Stimulated activated naive CD8-positive, alpha-beta T cell treated with anti-CD3 and anti-CD28 coated beads, Interleukin-15, amount 100 ng/mL, for 72 hours (primary cell): ENCODE measurements at places on chromosomes 4 and X.

DNA sequence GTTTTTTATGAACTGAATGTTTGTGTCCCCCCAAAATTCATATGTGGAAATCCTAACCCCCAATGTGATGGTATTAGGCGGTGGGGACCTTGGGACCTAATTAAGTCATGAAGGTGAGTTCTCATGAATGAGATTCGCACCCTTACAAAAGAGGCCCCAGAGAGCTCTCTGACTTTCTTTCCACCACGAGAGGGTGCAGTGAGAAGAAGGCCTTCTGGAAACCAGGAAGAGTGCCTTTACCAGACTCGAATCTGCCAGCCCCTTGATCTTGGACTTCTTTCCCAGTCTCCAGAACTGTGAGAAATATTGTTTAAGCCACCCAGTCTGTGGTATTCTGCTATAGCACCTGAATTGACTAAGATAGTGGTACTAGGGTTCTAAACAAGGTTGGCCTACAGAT is 40.8 kb downstream of the STK26 start:
- DNase-seq, result no peak

- no peak for DNase-seq
Measured at GRCh38 chr4:18767921-18768320, 746.4 kb upstream of the LCORL start.

DNA sequence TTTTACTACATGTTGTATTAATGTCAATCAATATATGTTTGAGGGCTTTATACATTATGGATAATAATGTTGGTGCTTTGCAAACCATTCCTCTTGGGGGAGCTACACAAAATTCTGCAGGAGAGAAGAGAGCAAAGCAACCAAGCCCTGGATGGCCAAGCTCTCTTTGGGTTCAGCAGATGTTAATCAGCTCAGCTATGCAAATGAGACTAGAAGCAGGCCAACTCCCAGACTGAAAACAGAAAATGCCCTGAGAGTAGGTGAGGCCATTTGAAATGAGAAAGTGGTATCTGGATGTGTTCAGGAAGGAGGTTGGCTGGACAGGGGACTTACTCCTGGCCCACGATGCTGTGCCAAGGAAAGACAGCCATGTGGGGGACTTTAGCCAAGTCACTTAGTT is 387.0 kb downstream of the BCOR start:
- DNase-seq, result no peak

GRCh38 chr4:67624939-67625338 is 66.4 kb downstream of the STAP1 start:
- no peak for DNase-seq

DNA sequence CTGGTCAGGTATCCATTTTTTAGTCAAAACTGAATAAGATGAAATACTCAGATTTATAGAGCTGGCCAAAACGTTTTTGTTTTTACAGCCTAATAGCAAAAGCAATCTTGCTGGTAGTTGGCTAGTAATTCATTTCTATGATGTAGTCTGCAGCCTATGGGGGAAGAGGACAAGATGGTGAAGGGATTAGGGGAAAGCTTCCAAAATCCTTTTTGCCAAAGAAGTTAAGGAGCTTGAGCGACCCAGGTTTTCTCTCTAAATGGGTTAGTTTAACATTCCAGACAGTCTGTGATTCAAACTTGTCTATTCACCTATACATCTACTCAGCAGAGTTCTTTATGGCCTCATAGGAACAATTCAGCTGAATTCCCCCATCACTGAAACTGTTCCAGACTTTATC is 89.8 kb upstream of the SPRY1 start:
- no peak for DNase-seq

- no peak for DNase-seq
Measured at GRCh38 chr4:182242787-182243186, 415 bp upstream of the TENM3 start.

DNA sequence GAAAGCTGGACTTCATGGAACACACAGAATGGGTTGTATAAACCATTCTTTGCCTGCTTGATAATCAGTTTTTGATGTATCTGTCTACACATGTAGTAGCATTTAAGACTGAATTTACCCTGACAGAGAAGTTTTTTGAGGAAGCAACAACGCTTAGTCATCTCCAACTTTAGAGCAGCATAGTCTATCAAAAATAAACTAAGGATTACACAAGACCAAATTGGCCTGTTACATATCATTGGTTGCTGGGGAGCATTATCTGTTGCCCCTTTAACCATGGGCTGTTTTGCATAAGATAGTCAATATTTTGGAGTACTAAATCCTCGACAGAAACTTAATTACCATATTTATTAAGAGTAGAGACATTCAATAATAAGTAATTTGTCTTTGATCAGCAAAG is 347.4 kb downstream of the FAM47B start:
- no peak for DNase-seq

DNA sequence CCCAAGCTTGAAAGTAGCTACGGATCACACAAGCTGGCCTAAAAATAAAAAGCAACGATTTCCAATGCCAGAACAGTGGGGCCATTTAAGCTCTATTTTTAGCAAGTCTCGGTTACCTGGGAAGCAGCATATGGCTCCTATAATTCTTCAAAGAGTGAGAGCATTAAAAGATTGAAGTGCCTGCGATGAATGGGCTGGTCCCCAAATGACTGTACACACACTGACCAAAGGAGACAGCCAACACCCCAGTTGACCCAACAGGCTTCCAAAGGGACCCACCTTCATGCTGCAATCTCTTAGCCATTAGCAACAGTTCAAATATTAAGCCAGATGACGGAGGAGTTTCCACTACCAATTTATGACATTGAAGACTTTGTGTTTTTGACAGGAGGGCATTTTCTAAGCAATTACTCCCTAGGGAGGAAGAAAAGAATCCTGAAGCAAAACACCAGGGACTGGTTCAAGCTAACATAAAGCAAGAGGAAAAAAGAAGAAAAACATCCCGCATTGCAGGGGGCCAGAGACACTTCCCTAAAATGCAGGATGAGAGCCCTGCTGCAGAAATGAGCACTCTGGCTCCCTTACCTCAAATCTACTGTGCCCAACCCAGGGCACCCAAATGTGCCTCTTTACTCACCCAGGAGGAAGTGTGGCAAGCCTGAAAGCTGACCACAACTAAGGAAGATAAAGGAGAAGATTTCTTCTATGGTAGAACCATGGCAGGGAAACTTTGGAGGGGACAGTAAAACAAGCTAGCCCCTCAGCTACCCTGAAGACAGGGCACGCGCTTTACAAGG is 21.6 kb downstream of the SH3KBP1 start:
- DNase-seq, result no peak

DNA sequence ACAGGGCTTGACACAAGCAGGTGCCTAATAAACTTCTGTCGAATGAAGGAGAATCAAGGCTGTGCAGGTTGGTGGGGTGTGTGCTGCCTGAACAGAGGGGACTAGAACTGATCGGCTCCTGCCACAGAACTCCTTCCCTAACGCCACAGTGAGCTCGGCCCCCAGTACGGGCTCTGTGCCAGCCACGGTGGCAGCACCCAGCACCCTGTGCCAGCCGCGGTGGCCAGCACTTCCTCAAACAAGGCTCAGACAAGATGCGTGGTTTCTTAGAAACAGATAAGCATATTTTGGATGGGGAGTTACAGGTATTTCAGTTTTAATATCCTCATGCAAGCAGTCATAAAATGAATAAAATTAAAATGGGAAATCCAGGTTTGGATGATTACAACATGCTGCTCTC is 26.0 kb upstream of the C4orf50 start:
- DNase-seq, result no peak

DNA sequence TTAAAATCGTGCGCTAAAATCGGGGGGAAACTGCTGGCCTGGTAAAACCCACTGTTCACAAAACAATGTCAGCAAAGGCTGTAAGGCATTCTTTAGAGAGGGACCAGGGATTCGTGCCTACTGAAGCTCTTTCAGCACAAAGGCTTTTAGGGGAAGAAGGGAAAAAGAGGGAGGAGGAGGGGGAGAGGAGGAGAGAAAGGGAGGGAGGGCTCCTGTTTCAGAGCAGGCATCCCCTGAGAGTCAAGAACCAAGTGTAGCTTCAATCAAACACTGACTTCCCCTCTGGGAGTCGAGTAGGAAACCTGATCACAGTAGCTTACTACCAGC is 9.5 kb downstream of the BCOR start:
- no peak for DNase-seq

- DNase-seq, result no peak
Measured at GRCh38 chrX:129721414-129721813, 17.4 kb upstream of the XPNPEP2 start.

GRCh38 chr4:1075225-1075624 is 38.1 kb downstream of the RNF212 start:
- DNase-seq, result no peak

DNA sequence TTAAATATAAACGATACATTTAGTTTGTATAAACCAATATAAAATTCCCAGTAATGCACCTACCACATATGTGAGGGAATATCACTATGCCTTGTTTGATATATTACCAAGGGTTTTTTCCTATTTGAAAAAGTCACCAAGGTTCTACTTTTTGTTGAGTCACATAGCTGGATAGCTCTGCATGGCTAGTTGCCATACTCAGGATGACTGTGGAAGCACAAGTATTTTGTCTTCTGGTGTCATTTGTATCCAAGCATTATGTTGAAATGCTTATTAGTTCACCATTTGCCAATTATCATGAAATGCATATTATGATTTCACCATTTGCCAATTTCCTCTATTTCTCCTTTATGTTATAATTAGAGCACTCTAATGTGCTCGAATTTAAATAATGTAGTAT is 162.7 kb upstream of the TTC29 start:
- DNase-seq, result no peak

- no peak for DNase-seq
Measured at GRCh38 chrX:121832446-121832845, 785.0 kb downstream of the GLUD2 start.

DNA sequence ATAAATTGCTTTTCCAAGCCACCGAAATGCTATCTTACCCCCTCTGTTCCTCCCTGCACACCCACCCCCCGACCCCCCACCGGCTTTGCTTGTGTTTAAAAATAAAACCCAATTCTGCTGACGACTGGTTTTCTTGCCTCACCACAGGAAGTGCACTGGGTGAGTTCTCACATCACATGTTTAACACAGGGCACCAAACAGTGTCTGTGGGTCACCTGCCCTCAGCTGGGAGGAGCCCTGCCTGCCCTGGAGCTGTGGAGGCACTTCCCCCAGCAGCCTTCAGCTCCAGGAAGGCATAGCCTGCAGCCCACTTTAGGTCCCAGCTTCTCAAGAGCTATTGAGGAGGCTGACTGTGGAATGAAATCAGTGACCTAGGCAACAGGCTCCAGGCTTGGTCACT is 8.8 kb downstream of the TMEM255A start:
- DNase-seq, result peak; percentile 11

GRCh38 chr4:173013232-173013930 is 155.2 kb upstream of the GALNT7 start:
- DNase-seq, result peak; percentile 39

DNA sequence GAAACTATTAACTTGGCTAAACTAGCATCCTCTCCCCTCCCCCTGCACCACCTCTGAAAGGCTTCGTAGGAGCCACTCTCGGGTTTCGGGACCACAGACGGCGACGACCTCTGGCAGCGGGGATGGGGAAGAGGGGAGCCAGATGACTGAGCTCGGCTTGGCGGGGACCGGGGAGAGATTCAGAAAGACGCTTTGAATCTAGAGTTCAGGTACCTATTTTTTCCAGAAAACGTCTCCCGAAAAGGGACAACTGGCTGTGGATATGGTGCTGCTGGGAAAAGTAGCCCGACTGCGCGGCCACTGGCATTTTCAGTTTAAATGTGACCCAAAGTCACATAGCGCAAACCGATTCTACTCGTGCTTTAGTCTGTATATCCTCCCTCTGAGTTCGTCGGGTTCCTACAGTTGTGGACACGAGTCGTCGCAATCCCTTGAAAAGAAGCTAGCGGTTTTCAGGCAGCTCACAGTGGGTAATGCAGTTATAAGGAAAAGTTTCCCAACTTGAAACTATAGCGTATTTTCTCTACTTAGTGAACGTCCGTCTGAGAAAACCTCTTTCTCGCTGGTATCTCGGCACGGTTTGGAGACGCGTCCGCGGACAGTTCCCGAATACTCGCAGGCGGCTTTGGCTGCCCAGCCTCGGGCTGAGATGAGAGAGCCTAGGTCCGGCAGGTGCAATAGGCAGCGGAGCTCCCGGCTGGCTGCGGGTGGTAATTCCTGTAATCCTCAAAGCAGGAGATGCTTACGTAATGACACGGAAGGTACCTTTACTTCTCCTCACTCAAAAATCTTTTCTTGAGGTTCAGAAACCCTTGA is 1.3 kb downstream of the PARM1 start:
- peak; percentile 1 for DNase-seq

DNA sequence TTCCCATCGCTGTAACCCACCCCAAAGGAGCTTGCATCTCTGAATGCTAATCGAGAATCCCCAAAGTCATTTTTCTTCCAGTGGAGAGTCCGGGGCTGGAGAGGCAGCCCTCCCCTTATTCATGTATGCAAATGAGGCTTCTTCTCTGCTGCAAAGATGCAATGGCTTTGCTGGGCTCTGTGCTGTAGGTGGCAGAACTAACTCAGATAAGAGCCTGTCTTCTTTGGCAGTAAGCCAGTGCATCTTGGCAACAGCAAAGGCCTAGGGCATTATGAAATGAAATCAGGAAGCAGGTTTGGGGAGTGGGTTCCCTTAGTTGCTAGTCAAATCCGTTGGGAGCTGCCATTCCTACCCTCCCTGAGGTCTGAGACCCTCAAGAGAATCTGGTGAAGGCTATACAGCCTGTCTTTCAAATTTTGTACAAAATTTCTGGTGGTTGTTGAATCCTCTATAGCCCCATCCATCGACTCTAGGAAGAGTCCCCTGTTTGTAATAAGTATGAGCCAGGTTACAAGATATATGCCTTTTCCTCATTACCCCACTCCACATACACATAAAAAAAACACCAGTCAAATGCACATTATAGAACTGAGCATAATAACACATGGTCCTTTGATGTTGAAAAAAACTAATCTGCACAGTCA is 290.6 kb upstream of the TAPT1 start:
- no peak for DNase-seq

DNA sequence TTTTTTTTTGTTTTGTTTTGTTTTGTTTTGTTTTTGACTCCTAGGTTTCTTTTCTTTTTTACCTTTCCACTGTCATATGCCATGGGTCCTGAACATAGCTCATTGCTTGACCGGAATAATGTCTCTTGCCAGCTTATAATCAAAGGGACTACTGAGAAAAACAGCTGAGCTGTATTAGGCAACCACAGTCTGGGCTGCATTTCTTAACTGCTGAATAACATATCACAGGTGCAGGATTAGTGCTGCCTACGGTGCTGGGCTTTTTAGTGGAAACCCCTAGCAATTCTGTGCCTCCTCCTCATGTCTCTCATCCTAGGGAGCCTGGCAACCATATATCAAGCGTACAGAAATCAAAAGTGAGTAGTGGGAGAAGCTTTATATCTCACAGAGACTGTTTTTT is 333.5 kb downstream of the BMPR1B start:
- no peak for DNase-seq

GRCh38 chr4:99724067-99724466 is 66.4 kb upstream of the C4orf54 start:
- DNase-seq, result no peak

GRCh38 chrX:73916931-73917667 is 354.1 kb downstream of the CHIC1 start:
- no peak for DNase-seq

DNA sequence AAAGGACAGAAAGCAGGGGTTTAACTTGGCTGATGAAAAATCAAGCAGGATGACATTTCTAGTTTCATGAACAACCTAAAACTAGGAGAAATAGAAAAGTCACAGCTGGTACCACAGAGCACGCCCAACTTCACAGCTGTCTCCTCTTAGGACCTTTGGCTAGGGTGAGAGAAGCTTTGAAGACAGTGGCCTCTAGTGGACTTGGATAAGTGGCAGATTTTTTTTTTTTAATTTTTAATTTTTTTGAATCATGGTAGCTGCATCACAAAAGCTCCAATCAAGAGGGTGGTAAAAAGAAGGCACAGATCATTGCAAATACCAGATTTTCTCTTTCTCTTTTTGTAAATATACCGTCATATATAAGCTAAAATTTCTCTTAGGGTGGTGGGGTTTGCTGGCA is 20.2 kb upstream of the MAP3K15 start:
- DNase-seq, result no peak
